ENCODE measurements at places on chromosomes 12 and 14.

- no peak for DNase-seq
Observed at GRCh38 chr12:60689137-60689536, 1093.3 kb downstream of the SLC16A7 start.

- DNase-seq, result no peak
Observed at GRCh38 chr12:91109148-91109564, 2.1 kb downstream of the LUM start.

DNA sequence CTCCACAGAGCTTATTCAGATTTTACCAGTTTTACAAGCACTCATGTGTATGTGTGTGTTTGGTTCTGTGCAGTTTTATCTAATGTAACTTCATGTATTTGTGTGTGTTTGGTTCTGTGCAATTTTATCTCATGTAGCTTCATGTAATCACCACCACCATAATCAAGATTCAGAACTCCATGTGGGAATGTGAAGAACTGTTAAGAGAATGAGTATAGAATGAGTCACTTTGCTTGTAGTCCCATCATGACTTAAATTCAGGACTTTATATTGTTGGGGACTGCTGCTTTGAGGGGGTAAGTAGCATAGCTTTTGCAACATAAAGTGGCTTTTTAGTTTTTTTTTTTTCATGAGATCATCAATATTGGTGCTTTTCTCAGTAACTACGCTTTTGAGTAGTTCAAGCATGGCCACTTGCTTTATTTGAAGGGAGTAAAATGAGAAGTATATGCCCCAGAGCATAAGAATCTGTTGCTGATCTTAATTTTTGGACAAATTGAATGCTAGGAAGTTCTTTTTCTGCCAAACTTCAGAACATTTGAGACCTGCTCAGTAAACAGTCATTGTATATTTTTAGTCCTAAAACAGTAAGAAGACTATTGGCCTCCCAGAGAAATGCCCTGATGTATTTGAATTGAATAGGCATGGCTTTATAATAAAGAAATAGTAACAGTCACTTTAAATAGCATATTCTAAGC is 28.8 kb downstream of the PROX2 start:
- DNase-seq, result no peak

DNA sequence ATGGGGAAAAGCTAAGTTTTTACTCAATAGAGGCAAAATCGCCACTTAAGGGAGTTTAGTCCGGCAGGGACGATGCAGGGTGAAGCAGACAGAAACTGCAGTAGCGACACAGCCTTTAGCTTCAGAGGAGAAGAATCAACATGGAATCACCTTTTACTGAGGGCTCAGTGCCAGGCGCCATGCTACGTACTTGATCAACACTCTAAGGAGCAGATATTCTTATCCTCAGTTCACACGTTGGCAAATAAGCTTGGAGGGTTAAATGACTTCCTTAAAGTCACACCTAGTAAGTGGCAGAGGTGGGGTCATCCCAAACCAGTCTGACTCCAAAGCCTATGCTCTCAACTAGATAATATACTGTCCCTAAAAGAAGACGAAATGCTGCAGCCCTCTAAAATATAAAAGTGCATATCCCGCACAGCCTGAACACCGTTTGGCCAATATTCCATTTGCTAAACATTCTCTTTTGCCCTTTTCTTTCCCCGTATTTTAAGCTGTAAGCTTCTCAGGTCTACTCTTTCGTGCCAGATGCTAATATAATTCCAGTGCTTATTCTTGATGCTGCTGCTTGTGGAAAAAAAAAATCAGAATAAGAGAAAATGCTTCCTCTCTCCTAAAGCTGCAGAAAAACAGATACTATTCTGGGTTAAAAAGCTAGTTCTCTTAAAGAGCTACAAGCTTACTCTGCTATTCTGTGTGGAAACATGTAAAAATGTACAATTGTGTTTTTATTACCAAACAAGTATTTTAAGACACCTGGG is 10.9 kb downstream of the CCDC92 start:
- no peak for DNase-seq

DNA sequence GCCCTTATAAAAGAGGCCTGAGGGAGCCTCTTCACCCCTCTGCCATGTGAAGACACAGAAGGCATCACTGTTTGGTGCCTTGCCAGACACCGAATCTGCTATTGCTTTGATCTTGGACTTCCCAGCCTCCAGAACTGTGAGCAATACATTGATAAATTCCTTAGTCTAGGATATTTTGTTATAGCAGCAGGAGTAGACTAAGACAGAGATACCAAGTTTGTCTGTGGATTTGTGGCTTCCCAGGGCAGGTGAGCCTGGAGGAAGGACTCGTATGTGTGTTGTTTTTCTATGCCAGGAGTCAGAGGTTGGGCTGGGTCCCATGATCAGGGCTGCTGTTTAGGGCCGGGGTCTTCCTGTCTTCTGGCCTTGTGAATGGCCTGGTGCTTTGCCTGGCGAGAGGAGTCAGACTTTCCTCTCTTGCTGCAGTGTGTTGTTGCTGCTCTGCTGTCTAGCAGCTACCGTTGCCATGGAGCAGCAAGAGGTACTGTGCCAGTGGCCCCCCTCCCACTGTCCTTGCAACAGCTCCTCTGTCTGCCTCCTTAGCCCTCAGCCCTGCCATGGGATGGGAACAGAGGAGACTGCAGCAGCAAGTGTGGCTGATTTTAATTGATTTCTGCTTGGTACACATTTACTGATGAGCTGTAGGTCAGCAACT is 111.2 kb downstream of the CHST11 start:
- no peak for DNase-seq

DNA sequence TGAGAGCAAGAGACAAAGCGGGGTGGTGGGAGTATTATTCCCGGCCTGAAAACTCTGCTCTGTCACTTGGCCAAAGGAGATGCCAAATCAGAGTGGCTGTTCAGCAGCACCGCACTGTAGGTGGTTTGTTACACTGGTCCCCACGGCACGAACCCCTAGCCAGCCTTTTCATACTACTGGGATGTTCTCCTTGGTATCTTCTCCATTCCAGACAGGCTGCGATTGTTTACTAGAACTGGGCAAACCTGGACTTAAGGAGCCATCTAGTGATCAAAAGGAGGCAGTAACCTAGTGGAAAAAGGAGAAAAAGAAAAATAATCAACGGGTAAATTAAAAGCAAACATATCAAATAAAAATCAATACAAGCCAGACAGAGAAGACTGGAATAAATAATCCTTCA is 58.9 kb upstream of the TMTC2 start:
- no peak for DNase-seq

DNA sequence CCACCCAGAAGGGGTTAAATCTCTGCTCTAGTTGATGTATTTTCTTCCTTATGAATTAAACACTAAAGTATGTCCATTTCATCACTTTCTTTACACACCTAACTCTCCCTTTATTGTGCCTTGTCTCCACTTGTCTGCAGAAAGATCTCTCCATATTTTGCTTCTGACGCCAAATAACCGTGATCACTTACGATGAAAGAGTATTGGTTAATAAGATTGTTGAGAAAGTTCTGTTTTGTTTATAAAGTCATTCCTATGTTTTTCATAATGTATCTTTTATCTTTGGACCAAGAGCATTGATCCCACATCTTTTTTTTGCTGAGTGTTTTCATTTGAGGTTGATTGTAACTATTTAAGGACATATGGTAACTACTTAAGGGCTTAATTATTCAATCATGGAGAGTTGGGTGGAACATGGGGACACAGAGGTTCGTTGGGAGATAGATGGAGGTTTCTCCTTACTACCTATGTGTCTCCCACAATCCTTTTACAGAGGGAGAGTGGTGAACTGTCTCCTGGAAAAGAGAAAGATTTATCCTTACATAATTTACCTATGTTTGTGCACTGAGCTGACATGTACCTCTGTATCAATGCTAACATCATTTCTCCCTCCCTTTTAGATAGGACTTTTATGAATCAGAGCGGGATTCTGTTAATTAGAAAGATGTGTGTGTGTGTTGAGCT is 120.7 kb upstream of the SLC38A2 start:
- DNase-seq, result no peak

DNA sequence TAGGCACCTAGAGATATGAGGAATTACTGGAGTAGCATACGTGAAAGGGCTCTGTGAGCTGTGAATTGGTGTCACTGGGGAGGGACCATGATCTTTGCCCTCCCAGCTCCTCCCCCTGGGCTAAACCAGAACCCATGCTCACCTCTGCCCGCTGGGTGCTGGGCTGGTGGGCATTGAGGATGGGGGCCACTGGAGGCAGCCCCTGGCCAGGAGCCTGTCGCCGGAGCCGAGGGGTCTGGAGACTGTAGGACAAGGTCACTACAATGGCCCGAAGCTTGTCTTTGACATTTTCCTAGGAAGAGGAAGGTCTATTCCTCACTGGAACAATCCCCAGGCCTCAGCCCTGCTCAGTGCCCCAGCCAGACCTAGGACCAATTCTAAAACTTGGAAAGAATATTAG is 11.6 kb downstream of the ITGA7 start:
- DNase-seq, result no peak

DNA sequence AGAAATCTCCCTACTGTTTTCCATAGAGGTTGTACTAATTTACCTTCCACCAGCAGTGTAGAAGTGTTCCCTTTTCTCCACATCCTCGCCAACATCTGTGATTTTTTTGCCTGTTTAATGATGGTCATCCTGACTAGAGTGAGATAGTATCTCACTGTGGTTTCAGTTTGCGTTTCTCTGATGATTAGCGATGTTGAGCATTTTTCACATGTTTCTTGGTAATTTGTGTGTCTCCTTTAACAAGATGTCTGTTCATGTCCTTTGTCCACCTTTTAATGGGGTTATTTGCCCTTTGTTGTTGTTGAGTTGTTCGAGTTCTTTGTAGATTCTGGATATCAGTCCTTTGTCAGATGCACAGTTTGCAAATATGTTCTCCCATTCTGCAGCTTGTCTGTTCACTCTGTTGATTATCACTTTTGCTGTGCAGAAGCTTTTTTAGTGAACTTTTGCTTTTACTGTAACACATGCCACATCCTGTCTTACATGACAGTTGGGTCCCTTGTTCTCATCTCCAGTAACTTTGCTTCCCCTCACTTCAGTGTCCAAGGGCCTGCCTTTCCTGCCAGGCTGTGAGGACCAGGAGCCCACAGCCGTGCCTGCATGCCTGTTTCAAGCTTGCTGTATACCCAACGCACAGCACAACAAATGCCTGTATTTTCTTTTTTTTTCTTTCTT is 64.9 kb downstream of the SPRING1 start:
- no peak for DNase-seq

GRCh38 chr14:99862136-99862535 is 68.9 kb downstream of the EML1 start:
- peak; percentile 61 for DNase-seq

DNA sequence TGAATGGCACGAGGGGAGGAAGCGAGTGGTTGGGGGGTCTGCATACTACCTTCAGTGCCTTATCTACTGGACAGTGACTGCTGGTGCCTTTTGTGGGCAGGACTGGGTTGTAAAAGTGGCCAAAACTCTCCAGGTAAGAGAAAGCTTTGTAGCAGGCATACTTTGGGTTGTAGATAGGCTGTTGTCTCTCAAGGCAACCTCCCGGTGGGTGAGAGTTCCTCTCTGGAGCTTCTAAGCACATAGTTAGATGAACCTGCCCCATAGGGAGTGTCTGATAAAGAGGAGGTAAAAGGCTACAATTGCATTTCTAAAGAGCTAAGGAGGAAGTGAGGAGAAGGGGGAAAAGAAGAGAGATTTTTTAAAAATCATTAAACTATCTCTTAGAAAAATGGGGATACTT is 4.2 kb upstream of the DAD1 start:
- DNase-seq, result no peak

GRCh38 chr12:94327809-94328208 is 131.9 kb downstream of the CEP83 start:
- DNase-seq, result no peak

GRCh38 chr12:96064271-96064670 is 28.9 kb upstream of the LTA4H start:
- DNase-seq, result no peak

GRCh38 chr14:64200170-64200569 is 94.0 kb downstream of the ESR2 start:
- no peak for DNase-seq

DNA sequence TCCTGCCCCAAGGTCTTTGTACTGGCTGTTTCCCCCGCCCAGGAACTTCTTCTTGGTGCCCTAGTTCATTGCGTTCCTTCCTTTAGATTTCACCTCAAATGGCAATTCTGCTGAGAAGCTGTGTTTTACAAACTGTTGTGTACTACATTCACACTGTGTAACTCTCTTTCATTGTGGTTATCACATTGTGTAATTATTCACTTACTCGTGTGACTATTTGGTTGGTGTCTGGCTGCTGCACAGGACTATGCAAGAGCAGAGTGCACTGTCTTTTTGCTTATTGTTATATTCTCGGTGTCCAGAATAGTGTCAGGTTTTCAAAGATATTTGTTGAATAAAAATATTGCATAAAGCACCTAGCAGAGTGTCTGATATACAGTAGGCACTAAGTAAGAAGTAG is 177.2 kb upstream of the PRICKLE1 start:
- no peak for DNase-seq

GRCh38 chr14:95536671-95537070 is 1.8 kb downstream of the GLRX5 start:
- DNase-seq, result no peak

- DNase-seq, result peak; percentile 25
Observed at GRCh38 chr12:87413784-87414183, 615.4 kb downstream of the C12orf50 start.

DNA sequence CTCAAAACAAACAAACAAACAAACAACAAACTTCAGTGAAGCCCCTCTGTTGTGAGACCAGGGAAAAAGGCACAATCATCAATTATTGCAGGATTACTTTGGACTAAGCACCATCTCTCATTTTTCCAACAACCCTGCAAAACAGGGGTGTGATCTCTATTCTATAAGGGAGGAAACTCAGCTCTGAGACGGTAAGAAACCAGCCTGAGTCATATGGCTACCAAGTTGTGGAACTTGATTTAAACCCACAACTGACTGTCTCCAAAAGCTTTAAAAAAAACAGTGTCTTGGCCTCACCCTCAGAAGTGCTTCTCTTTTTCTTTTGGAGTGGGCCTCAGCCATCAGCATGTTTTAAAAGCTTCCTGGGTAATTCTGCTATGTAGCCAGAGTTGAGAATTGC is 49.8 kb downstream of the RIN3 start:
- DNase-seq, result peak; percentile 48

DNA sequence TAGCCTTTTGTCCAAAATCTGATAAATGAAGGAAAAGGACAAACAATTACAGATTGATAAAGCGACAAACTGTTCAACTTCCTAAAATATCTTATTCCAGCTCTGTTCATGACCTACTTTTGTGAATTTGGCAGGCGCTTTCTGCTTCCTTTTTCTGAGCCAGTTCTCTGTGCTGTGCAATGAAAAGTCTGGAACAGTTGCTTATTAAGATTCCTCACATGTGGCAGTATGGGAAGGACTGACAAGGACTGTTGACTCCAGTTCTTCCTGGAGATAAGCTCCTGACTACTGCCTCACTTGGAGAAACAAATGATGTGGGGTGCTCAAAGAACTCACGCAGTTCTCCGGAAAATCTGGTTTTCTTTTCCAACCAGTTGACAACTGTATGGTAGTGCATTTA is 58.3 kb upstream of the ANP32D start:
- DNase-seq, result no peak

- DNase-seq, result no peak
Observed at GRCh38 chr12:795305-795704, 42.9 kb downstream of the WNK1 start.
